Foreskin fibroblast (primary cell): ENCODE measurements at places on chromosomes 4 and X.

GRCh38 chr4:6889101-6889735 is 20.4 kb upstream of the TBC1D14 start:
- DNase-seq: no peak

- peak; percentile 67 for DNase-seq
Observed at GRCh38 chrX:123854329-123854728, 5.5 kb upstream of the XIAP start.

DNA sequence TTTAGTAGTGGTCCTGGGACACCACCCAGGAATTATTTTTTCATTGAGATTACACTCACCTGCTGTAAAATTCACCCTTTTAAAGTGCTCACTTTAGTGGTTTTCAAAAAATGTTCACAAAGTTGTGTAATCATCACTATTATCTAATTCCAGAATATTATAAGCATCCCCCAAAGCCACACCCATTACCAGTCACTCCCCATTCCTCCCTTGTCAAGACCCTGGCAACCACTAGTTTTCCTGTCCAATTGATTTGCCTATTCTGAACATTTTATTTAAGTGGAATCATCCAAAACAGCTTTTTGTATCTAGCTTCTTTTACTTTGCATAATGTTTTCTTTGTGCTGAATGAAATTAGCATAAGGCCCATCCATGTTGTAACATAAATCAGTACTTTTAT is 12.7 kb upstream of the CXCL6 start:
- DNase-seq: no peak

- DNase-seq: no peak
Observed at GRCh38 chrX:135740681-135741149, 27.3 kb downstream of the CT45A1 start.

GRCh38 chr4:7638984-7639789 is 204.5 kb upstream of the PSAPL1 start:
- DNase-seq: no peak

DNA sequence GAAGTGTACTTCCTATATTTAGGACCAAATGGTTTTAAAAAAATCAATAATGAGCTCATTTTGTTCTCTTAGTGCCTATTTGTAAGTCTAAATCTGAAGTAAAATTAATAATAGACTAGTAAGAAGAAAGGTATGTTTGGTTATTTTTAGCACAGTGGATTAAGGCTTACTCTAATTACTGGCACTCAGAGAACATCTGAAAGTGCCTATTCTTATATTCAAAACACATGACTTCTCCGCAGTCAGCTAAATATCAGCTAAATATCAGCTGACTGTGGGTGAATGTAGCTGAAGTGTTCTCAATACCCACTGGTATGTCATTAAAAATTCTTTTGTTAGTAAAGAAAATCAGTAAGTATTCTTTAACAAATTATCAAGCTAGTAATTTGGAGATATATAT is 6.0 kb downstream of the AP1S2 start:
- DNase-seq: peak; percentile 12

DNA sequence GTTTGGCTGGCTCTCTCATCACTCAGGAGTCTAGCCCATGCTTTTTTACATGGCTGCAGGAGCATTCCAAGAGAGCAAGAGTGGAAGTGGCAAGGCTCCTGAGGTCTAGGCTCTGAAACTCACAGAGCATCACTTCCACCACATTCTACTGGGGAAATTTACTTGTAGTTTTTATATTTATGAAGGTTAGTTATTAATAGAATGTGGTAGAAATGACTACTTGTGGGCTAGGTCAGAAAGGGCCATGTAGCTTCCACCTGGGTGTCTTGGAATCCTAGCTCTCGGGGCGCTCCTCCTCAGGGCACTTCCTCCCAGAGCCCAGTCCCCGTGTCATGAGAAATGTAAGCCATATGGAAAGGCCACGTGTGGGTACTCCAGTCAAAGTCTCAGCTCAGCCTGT is 127.0 kb upstream of the CASK start:
- DNase-seq: no peak

DNA sequence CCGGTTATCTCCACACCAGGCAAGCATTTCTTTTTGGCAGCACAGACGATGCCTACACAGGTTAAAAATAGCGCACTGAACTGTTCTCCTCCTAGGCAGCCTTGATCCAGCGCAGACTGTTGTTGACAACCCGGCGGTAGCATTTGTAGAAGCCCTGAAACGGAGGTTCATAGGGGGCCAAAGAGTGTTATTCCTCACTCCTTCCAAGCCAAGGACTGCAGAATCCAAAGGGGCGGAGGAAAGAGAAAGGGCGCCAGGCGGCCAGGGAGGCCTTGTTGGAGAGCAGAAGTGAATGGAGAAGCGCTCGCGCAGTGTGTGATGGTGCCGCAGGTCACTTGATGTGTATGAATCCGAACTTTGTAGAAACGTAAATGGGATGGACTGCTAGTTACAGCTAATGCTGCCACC is 82.7 kb downstream of the TENM3 start:
- no peak for DNase-seq

DNA sequence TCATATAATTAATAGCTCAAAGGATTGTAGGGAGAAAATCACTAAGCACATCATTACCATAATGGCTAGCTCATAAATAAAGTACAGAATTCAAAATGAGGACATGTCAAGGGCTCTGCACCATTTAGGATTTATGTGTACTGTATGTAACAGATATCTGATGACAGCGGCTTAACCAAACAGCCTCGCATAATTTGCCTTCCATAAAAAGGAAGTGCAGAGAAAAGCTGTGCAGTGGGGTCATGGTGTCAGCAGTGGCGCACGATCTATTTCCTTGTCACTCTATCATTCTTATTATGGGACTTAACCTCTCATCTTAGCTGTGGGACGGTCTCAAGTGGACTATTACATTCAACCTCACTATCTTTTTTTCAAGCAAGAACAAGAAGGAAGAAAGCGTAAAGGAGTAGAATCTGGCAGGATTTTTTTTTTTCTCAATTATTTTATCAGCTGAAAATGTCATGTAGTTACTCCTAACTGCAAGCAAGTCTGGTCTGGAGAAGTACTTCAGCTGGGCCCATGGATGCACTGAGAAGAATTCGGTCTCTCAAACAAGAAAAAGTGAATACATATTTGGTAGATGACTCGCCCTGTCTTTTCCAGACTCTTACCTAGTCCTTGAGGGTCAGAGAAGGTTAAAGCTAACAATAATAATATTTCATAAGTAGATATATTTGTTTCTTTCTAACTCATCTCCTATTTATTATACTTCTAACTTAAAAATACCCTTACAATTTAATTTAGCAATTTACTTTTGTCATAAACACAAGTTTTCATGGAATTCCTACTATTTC is 94.6 kb downstream of the COX18 start:
- DNase-seq: peak; percentile 24

DNA sequence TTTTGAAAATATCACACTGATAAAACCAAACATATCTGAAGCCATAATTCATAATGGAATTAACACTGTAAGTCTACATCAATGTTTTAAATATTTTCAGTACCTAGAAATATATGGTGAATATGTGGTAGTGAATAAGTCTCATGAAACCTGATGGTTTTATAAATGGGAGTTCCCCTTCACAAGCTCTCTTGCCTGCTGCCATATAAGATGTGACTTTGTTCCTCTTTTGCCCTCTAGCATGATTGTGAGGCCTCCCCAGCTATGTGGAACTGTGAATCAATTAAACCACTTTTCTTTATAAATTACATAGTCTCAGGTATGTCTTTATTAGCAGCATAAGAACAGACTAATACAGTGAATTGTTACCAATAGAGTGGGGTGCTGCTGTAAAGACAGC is 536.8 kb upstream of the GALNT7 start:
- DNase-seq: no peak

- no peak for DNase-seq
Observed at GRCh38 chr4:152390216-152390615, 145.7 kb downstream of the FBXW7 start.

DNA sequence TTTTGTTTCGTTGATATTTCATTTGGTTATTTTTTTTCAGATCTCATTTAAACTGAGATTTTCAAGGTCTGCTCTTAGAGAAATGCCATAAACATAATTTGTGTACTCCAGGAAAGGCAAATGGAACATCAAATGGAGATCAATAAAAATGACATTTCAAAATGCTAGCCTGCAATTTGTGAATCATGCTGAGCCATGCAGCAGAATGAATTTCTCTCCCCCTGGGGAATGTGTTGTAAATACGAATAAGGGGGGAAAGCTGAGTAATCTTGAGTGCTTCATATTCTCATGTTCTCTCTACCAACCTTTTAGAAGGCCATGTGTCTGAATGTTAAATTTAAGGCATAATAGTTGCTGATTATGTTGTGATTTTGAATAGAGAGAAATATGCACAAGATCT is 7.8 kb downstream of the ZCCHC4 start:
- DNase-seq: peak; percentile 86

- no peak for DNase-seq
Observed at GRCh38 chrX:1610166-1610565, 4.7 kb upstream of the ASMT start.

- no peak for DNase-seq
Observed at GRCh38 chrX:150185766-150186165, 177.4 kb upstream of the MAMLD1 start.

GRCh38 chr4:132683957-132684356 is 465.1 kb upstream of the PCDH10 start:
- no peak for DNase-seq

GRCh38 chrX:71604141-71604540 is 14.2 kb downstream of the CXCR3 start:
- no peak for DNase-seq

- DNase-seq: no peak
Observed at GRCh38 chr4:109412776-109413175, 20.8 kb upstream of the SEC24B start.

GRCh38 chr4:3671571-3672464 is 94.4 kb upstream of the ADRA2C start:
- peak; percentile 8 for DNase-seq

DNA sequence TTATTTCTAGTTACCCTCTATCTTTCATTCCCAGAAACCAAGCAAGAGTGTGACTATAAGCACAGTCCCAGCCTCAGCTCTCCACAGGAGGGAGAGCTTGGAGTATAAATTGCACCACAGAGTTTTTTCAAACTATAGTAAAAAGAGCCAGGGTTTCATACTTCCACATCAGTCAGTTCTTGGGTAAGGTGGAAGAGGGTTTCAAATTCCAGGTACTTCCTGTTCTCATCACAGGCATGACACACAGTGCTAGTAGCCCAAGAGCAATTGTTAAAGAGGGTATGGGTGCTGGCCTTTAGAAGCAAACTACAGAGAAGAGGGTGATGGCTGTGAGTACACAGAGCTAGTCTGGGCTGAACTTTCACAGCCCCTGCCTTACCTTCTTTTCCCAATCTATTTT is 5.7 kb upstream of the IL1RAPL1 start:
- no peak for DNase-seq

GRCh38 chr4:161919442-161920220 is 244.2 kb downstream of the FSTL5 start:
- DNase-seq: no peak

DNA sequence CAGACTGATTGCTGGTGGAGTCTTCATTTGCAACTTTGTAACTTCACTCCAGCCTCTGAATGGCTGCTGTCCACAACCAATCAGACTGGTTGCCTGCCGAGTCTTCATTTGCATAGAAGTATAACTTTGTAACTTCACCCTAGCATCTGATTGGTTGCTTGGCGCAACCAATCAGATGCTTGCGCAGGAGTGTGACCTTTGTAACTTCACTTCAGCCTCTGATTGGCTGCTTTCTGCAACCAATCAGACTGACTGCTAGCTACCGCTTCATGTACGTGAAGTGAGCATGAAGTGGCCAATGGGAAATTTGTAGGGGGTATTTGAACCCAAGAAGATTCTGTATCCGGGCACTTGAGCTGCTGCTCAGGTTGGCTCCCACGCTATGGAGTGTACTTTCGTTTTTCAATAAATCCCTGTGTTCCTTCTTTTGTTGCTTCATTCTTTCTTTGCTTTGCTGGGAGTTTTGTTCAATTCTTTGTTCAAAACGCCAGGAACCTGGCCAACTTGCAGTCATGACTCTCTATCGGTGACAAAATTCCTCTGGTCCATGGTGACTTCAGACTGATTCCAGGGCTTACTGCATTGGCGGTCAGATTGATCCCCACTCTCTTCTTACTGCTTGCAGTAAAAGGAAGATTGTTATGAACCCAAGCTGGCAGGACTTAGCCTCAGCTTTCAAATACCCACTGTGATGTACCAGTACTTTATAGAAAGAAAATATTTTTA is 46.4 kb upstream of the FGG start:
- no peak for DNase-seq

DNA sequence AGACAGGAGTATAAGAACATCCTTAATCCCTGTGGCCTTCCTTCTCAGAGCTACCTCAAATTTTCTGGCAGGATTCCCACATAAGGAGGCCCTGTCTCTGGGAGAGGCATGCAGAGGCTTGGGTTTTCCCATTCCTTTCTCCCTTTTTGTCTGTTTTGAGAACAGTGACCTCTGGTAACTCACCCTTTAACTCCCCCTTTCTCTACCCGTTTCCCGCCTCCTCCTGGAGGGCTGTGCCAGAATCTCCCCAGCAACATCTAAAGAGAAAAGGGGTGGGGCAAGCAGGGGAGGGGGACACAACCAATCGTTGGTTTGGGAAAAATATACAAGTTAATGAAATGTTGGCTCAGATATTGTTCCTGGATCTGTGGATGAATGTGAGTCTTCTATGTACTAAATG is 303.7 kb upstream of the IRS4 start:
- DNase-seq: no peak

- DNase-seq: no peak
Observed at GRCh38 chr4:19774690-19775256, 476.9 kb upstream of the SLIT2 start.

- DNase-seq: peak; percentile 8
Observed at GRCh38 chr4:103105558-103106356, 6.1 kb upstream of the BDH2 start.

GRCh38 chr4:185792384-185793115 is 19.4 kb downstream of the SORBS2 start:
- DNase-seq: peak; percentile 79

DNA sequence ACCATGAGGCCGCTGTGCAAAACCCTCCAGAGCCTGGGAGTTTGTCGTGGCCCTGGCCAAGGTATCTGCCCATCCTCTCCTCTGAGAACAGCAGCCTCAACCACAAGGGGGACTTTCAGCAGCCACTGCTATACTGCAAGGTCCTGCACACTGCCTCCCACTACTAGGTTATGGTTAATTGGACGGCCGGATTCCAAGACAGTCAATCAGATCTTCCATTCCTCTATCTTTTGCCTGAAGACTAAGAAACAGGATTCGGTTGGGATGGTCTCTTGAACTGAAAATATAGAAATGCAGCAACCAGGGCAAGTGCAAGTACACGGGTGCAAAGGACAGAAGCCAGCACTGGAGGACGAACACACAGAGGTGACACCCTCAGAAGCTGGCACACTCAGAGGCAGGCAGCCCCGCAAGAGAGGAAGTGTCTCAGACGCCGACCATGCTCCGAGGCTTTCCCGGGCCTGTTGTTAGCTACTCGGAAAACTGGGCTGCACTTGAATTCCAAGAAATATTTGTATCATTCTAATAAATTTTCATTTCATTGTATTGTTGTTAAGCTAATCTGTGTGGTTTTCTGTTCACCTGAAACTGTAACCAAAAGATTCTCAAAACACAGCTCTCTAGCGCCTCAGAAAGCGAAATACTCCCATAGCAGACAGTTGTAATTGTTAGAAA is 63.3 kb downstream of the AFAP1 start:
- no peak for DNase-seq
